ENCODE measurements at places on chromosomes 2 and 18.
A peak's percentile ranks its signal among the peaks of the same experiment; 100 is the strongest.

DNA sequence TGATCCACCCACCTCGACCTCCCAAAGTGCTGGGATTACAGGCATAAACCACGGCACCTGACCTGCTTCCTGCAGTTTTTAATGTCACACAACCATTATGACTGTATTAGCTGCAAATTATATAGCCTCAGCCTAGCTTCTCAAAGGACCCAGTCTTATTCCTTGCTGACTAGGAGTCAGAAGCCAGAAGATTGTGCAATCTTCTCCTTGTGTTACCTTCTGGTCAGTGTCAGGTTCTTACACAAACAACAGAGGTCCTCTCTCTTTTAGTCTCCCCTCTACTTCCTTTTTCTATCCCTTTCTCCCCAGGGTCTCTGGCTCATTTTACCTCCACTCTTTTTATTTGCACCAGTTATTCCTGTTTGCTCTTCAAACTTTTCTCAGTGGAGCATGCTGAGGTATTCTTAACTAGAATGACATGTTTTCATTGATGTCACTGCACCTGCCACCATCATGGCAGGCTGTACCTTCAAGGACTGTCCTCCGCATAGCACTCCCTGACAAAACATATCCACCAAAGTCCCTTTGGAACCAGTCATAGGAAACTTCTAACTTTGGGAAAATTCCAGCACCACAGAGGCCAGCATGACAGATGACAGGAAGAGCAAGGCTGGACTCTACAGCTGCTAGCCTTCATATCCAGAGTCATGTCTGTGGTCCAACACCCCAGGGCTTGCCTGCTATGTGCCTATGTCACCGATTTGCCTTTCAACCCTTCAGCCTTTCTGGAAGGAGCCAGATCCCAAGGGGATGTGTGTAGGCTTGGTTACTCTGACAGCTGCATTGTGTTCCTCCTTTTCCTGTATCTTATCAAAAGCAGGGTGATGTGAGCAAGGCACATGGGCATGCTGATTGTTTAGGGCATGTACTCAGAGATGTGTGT is 45.2 kb upstream of the EPC2 start:
- no peak for DNase-seq

DNA sequence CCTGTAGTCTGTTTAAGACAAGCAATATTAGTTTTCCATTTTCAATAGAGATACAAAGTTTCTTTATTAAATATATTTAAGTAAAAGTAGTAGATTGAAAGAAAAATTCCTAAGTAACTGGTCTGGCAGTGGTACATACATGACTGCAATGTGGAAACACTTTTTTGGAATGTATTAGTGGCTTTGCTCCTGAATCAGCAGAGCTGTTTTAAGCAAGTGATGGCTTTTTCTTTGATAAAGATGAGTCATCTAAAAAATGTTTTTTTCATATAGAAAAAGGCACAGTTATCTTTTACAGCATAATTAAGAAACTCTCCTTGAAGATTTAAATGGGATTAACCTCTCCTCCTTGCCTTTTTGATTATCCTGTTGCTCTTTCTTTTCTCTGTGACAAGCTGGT is 34.9 kb downstream of the KDM3A start:
- DNase-seq = no peak

GRCh38 chr2:205056151-205056561 is 510.9 kb downstream of the PARD3B start:
- DNase-seq = no peak

- no peak for DNase-seq
Observed at GRCh38 chr18:9690418-9691188, 17.5 kb upstream of the RAB31 start.

DNA sequence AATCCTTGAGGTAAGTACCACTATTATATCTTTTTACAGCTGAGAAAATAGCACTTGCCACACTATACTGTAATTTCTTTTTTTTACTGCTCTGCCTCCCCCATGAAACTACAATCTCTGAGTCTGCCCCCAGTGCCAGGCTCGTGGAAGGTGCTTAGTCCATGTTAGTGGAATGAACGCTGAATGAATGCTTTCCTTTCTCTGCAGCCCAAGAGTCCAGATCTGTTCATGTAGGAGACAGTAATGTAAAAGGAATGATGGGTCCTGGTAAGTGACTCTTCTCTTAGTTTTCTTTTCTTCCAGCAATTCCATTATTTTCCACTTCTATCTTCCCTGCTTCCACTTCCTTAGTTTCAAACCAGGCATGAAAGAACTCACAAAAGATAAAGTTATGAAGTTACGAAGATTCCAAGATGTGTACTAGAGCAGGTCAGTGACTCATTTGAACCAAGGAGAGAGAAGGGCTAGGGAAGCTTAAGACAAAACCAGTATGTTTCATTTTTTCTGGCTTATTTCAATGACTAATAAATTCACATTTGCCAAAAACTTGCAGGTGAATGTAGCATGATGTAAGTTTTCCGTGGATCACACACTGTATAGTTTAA is 46.0 kb downstream of the ARHGEF33 start:
- no peak for DNase-seq

DNA sequence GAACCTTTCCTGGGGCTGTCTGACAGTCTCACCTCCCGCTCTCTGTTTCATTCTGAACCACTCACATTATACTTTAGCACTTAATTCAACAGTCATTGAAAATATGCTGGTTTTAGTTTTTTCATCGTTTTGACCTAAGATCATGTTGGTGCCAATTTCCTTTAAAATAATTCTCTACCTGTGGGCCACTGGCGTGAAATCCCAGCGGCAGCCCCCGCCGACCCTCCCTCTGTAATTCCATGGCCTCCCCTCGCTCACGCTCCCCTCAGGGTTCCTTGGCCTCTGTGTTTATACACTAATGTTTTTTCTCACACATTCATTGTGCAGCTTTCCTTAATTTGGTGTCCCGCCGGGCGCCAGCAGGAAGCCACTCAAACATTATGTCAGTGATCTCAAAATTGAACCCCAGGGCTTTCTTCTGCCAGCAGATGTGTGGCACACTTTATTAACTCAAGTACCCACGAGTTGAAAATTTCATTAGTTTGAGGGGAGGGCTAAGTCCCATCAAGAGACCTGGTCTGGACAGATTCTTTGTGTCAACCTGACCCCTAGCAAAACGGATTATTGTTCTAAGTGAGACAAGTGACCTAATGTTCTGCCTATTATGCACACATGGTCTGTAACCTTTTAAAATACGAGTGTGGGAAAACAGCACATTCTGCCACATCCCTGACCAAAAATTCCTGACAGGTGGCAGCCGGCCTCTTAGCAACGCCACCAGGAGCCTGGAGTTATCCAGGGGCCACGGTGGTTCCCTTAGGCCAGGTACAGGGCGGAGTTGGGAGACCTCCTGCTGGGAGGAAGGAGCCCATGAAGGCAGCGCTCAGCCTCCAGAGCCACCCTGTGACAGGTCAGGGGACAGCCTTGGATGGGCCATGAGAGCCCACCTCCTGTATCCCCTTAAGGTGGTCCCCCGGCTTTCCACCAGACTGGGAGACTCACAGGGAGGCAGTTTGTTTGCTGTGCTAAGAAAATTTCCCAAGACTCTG is 53.1 kb downstream of the APOB start:
- DNase-seq = no peak

DNA sequence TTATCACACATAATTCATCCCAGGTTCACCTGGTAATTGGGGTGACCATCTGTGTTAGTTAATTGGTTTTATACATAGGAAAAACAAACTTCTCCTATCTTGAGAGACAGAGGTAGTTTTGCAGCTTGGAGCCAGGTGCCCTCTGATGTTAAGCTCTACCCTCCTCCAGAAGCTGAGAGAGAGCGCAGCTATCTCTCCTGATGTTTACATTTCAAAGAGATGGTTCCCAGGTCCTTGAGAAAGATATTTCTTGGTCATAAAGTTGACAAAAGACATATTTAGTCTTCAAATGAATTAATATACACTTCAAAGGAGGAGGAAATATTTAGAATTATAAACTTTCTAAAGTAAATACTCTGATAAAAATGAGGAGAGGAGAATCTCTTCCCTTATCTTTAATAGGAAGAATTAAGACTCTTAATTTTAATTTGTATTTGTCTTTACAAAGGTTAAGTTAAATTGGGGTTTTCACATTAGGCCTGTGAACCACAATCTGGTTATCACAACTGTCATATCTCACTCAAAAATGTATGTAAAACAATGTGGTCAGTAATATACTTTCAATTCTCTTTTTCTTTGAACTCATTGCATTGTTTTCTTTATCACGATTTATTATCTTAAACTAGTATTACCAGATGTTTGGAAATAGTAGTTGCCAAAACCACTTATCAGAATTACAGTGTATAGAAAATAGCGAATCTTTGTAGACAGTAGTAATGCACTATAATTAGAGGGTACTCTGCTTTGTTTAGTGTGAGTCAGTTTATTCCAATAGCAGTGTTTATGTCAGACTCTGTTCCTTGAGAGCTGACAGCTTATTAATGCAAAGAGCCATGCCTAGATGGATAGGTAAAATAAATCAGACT is 26.8 kb downstream of the SERPINB4 start:
- peak; percentile 80 for DNase-seq

DNA sequence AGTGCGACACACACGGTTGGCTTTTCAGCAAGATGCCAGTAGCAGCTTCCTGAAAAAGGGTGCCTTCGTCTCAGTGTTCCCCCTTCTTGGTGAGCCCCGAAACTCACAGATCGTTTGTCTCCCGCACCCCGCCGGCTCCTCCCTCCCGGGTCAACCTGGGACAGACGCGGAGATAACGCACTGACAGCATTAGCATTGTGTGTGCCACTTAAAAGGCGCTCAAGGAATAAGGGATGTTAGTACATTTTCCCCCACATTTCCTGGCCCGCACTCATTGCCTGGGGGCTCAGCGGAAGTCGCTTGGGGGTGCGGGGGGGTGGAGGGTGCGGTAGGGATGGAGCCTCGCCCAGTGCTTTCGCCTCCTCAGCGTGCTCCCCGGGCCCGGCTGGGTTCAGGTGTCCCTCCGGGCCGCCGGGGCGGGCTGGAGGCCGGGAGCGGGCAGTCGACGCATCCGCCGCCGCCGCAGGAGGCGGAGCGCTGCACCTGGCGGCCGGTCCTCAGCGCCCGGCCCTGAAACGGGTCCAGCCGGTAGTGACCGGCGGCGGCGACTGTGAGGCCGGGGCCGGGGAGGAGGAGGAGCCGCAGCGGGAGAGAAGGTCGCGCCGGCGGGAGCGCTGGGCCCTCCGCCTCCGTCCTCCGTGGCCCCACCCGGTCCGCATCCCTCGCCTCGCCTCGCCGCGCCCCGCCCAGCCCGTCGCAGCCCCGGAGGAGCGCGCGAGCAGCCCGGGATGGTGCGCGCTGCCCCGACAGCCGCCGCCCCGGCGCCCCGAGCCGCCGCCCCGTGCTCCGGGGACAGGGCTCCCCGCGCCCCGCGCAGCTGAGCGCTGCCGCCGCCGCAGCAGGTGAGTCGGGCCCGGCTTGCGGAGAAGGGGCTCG is at the start of gene MFSD6:
Gene MFSD6, plus strand, starts transcription at position 694 of the 876 bp plus-strand sequence. CDS start 27,675 bp downstream, outside the sequence.
- DNase-seq = peak; percentile 45

GRCh38 chr2:70645733-70646419 is 92.2 kb upstream of the TGFA start:
- DNase-seq = no peak

GRCh38 chr18:5167831-5168230 is 29.2 kb downstream of the AKAIN1 start:
- DNase-seq = no peak

- no peak for DNase-seq
Observed at GRCh38 chr2:113158884-113159553, 14.8 kb upstream of the PSD4 start.

- no peak for DNase-seq
Observed at GRCh38 chr2:207635468-207636200, 10.4 kb upstream of the METTL21A start.

DNA sequence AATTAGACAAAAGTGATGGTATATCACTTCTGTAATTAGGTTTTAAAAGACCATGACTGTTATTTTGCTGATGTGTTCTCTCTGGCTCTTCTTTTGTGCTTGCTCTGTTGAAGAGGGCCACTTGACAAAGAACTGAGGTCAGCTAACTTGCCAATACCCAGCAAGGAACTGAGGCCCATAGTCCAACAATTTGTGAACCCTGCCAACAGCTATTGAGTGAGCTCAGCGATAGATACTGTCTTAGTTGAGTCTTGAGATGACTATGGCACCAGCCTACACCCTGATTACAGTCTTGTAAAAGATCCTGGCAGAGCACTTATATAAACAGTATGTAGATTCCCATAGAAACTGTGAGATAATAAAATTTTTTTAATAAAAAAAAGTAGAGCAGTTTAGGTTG is 103.0 kb downstream of the BMPR2 start:
- DNase-seq = no peak

GRCh38 chr2:110100480-110100879 is 15.1 kb downstream of the MALL start:
- DNase-seq = no peak

- no peak for DNase-seq
Observed at GRCh38 chr2:45605116-45605515, 6.0 kb downstream of the SRBD1 start.

DNA sequence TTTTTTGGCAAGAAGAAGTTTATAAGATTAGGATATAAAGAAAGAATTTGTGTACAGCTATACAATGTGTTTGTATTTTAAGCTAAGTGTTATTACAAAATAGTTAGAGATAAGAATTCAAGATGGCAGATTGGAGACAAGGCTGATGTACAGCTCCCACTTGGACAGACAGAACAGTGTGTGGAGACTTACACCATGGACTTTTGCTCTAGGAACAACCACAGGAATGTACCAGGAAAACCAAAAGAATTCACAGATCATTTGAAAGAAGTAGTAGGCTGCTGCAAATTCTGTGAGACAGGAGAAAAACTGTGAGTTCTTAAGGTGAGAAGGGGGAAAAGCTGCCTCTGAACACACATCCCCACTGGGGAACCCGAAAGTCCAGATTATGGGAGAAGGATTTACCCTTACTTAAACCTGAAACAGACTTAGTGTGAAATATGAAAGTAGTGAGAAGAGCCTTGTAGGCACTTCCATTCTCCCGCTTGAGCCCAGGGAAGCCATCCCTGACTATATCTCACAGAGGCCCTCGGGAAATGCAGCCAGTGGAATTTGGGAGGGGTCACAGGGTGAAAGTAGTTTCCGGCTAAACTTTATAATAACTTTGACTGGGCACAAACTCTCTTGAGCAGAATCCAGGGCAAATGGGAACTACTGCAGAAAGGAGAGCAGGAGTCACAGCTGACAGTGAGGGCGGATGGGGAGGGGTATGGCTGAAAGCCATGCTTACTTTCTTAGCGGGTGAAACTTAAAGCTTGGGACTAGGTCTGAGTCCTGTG is 11.6 kb upstream of the RPRD1A start:
- no peak for DNase-seq

DNA sequence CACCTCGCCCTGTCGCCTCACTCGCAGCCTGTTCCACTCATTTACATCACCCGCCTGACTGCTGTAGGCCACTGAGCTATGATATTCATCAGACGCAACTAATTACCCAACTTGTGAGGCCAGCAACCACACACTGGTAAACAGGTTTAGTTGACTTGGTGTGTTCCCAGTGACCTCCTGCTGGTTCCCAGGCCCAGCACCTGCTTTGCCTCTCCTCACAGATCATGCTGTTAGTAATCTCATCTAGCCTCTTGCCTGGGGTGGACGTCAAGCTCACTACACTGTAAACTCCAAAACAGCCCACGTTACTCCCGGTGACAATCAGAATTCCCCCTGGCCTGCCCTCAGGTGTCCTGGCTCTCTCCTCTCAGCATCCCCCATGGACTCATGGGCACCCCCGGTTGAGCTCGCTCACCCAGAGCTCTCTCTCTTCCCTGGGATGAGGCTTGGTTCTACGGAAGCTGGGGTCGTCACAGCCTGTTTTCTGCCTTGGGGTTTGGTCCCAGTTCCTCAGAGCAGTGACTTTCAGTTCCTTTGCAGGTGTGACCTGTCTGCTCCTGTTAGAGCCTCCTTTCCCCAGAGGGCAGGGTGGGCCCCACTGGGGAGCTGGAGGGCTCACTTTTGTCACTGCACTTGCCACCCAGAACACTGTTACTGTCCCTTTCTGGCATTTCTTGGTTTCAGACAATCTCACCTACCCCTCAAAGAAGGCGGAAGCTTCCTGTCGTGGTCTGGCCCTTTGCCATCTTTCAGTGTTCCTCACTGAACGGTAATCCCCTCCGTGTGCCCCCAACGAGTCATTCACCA is 40.3 kb downstream of the INPP5D start:
- no peak for DNase-seq

All from NCI-H510A (cell line).